ENCODE measurements at places on chromosomes 2 and 18.

GRCh38 chr18:43855376-43855775 lies 578.1 kb upstream of the SYT4 start:
- no peak for DNase-seq

DNA sequence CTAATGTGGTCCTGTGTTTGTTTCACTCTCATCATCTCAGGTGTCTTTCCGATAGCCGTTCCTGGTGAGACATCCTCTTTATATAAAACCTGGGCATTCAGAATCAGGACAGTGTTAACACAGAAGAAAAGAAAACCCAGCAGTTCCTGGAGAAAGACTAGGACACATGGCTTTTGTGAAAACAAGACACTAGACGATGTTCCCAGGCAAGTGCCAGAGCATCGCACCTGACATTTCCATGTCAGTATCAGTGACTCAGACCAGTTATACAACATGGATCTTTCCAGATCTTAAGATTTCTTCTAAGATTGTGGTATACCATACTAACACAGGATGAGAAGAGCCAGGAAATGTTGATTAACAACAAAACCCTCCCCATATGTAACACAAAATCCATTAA lies 96.5 kb downstream of the RIF1 start:
- DNase-seq, result no peak

DNA sequence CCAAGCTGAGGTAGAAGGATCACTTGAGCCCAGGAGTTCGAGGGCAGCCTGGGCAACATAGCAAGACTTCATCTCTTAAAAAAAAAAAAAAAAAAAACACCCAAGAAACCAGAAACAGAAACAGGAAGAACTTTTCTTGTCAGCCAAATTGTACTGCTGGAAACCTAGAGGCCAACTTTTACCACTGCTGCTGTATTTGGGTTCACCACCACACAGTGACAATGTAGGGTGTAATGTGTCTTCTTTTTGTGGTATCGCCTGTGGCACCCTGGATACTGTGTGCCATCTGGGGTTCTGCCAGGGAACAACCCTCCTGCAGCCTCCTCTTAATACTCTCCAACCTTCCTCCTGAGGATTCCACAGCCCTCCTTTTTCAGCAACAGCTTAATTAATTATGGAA lies 72.6 kb downstream of the STK39 start:
- DNase-seq, result peak; percentile 42

GRCh38 chr2:127158614-127159290 lies 51.8 kb upstream of the BIN1 start:
- no peak for DNase-seq

GRCh38 chr2:75157435-75157834 lies 41.9 kb downstream of the TACR1 start:
- no peak for DNase-seq

GRCh38 chr18:63187791-63188460 lies 131.6 kb downstream of the BCL2 start:
- DNase-seq, result no peak

DNA sequence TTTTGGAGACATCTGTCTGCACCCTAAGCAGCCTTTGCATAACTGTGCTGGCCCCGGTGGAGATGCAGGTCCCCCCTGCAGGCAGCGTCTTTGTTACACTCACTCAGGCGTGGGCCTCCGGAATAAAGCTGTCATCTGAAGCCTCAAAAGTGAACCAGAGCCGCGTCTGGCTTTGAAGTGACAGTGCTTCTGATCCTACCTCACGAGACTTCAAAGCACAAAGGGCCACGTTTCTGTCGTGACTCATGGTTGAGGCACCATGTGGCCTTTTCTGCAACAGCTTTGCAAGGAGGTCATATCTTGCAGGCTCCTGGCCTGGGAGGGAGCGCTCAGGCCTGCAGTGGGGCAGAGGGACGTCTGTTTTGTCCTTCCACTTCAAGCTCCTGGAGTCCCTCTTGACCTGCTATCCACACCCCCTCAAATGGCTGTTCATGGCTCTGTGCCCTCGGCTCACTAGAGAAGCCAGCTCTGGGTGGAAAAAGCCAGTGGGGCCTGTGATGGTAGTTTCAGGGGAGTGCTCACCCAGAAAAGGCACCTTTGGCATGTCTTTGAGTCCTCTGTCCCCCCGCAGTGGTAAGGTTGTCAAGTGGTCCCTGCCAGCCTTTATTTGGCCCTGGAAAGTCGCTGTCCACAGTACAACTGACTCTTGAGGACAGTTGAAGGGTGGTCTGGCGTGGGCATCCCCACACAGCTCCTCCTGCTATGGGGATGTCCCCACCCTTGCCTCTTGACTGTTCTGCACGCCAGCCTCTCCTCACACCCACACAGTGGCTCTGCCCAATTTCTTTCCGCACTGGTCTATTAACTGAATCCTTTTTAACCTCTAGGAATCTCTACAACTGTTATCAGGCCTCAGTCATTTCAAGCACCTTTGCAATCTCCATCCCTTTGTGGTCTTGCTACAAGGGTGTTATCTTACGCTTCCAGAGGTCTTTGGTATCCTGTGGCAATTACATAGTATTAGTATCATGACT lies 19.3 kb downstream of the GPR55 start:
- peak; percentile 90 for DNase-seq

GRCh38 chr2:202036601-202037037 lies 3.0 kb downstream of the FZD7 start:
- no peak for DNase-seq

Measured in activated CD4-positive, alpha-beta T cell treated with anti-CD3 and anti-CD28 coated beads, Interleukin-2, Interleukin-4, amounts not matched to agents 100 ng/mL and 50 ng/mL, durations not matched to agents 16 hours and 8 hours (primary cell).